Activated CD8-positive, alpha-beta memory T cell treated with anti-CD3 and anti-CD28 coated beads for 48 hours (primary cell): ENCODE measurements at places on chromosomes 3 and 15.

- no peak for DNase-seq
These were observed 525.8 kb upstream of the PROK2 start for GRCh38 chr3:72310419-72311380.

DNA sequence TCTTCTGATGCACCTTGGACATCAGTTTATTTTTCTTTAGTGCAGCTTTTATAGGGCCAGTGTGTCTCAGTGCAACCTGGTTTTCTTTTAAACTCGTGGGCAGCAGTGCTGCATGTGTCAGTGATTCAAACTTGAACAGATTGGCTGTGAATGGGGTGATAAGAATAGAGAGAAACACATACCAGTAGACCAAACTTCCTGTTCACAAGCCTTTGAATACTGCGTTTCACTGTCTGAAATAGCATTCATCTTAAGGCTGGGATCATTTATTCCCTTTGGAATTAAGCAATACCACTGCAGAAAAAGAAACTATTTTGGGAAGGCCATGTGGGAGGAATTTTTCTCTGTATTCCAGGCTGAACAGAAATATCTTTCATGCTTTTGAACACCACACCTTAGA is 51.7 kb downstream of the PHLDB2 start:
- DNase-seq = no peak

DNA sequence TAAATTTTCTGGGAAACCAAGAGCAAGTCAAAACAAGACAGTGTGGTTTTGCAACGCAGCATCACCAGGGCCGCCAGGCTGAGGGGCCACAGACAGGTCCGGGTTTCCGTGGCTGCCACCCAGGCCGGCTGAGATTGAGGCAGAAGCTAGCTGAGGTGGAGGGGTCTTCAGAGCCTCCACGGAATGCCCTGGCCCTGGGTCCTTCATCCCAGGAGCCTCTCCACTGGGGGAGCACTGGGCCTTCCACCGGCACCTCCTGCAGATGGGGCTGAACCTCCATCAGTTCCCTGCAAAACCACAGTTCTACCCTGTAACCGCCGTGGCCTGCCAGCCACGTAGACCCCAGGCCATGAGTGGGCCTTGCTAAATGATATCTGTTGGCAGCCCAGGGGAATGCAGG is 152.7 kb downstream of the CHSY1 start:
- no peak for DNase-seq

DNA sequence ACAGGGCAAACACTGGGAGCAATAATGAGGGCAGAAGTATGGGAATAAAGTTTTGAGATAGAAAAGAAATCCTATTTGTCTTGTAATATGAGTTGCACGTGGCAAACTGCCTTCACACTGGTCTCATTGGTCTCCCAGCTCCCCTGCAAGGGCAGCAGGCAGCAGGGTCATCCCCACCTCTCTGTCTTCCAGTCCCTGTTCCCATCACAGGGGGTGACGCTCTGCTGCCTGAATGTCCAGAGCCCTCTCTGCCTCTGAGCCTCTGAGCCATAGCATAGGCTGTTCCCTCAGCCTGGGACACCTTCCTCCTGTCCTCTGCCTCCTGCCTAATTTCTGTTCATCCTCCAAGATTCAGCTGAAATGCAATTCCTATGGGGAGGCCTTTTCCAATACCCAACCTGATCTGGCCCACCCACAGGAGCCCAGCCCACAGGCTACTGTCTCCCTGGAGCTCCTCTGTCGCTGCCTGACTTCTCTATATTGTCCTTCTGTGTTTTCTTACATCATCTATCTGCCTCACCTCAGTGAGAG is 12.1 kb upstream of the SKOR1 start:
- no peak for DNase-seq

- no peak for DNase-seq
These were observed 17.9 kb downstream of the SERP1 start for GRCh38 chr3:150528354-150528797.

DNA sequence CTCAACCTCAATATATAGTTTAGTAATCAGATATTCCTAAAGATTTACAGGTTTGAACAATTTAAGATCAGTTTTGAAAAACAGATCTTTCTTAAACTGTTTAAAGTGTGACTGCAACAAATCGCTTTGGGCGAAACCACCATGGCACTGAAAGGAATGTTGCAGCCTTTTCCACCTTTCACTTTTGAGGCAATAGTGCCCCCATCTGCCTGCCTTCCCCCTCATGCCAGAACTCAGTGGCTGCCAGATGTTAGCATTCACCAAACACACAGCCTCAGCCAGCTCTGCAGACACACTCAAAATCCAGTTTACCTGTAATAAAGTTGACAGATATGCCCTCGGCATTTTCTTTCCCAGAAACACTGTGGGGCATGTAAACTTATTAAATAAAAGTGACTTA is 3.3 kb downstream of the LYSMD4 start:
- no peak for DNase-seq

- DNase-seq = no peak
These were observed 1.4 kb downstream of the SETD5 start for GRCh38 chr3:9398700-9399336.

GRCh38 chr3:178434206-178434805 is 101.9 kb upstream of the KCNMB2 start:
- no peak for DNase-seq

- no peak for DNase-seq
These were observed 40.1 kb downstream of the FLNB start for GRCh38 chr3:58048301-58048700.

- no peak for DNase-seq
These were observed 3.9 kb upstream of the ARPP21 start for GRCh38 chr3:35635407-35635806.

- no peak for DNase-seq
These were observed 1.5 kb downstream of the ATP8B4 start for GRCh38 chr15:50117431-50118027.

DNA sequence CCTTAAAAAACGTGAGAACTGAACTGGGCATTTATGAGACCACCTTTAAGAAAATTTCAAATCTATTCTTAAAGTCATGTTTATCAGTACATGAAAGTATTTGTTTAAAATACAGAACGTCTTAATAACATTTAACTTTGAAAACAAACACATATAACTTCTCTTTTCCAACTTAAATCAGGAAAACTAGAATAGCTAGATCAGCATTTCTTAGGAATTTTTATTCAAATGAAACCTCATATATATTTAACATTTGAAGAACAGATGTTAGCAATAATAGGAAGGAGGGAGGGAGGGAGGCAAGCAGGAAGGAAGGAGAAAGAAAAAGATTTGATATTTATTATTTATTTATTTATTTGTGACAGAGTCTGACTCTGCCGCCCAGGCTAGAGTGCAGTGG is 120.2 kb downstream of the NR1I2 start:
- DNase-seq = no peak

- DNase-seq = no peak
These were observed 329.8 kb upstream of the RASGRP1 start for GRCh38 chr15:38894243-38894948.

DNA sequence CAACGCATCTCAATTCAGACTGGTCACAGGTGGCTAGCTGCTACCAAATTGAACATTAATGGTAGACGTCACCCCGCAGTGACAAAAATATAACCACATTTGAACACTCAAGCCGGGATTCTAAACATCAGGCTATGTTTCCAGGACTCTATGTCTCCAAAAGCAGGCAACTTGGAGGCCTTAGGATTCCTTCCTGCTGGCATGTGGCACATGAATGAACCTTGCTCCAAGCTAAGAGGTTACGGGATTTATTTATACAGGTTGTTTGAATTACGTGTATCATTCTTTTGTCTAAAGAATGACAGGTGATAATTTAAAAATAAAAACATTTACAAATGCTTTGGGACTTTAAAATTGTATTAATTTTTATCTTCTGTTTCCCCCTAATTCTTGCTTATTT is 864.4 kb upstream of the CFAP20DC start:
- no peak for DNase-seq

DNA sequence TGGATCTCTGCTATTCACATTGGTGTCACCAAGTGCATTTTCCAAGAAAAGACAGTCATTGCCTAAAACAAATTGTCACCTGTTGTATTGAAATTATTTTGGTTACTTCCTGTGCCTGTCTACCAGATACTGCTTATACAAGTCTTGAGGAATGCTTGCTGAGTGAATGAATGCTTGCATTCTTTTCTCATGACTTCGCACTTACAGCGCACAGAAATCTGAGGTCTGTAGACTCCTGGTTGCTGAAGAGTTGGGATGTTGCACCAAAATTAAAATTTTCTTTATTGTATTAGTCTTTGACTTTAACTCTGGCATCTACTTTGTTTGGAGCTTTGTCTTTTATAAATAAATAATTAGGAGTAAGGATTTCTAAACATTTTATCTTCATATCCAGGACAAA is 28.4 kb downstream of the SH3GL3 start:
- DNase-seq = no peak

DNA sequence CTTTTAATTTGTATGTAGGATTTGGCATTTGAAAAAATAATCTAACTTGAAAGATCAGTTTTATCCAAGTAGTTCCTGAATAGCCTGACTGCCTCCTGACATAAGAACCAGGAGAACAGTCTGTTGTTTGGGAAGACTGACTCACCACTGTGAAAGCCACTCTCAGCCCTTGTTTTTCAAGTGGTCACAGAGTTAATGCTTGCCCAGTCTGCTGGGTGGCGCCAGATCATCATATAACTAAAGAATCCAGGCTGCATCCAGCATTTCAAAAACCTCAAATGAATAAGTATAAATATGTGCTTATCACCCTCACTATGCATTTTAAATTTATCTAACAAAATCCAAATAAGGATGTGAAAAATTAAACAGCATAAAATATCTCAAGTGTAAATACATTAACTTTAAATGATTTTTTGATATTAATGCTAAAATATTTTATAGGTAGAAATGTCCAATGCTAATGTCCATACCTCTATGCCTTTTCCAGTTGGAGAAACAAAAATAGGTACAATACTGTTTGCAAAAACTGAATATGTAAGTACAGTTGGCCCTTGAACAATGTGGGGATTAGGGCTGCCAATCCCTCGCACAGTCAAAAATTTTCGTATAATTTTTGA is 26.9 kb upstream of the ZBBX start:
- DNase-seq = no peak

- DNase-seq = no peak
These were observed 226.6 kb upstream of the TLE3 start for GRCh38 chr15:70324001-70324974.

- DNase-seq = no peak
These were observed 165.1 kb downstream of the IL5RA start for GRCh38 chr3:2945121-2945520.

DNA sequence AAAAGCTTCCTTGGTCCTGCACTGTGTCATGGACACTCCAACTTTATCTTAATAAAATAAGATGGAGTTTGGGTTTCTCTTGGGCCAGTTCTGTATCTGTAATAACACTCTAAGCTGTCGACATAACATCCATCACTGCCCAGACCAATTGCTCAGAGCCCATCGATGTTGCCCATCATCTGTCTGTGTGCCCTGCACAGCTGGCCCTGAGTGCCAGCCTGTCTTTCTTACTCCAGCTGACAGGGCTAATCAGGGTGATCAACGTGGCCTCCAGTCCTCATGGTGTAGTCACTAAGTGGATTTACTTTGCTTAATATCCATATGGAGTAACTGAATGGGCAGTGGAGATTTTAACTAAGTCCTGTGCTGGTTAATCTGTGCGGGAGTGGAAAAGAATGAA is 419.8 kb upstream of the TPM1 start:
- no peak for DNase-seq

DNA sequence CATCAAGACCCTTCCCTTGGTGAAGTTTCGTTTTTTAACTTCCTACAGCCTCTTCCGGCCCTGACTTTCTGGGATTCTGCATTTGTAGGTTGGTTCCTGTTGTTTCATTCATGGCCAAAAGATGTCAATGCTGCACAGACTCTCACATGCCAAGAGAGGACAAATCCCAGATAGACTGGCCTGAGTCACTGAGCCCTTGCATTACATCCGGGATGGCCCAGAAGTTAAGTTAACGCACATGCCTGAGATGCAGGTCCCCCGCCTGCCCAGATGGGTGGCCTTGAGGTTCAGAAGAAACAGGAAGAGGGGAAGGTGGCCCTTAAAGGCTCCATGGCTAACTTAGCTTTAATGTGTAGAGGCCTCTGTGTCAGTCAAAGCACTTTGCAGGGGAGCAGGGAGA is 51.6 kb upstream of the SRGAP3 start:
- DNase-seq = no peak

DNA sequence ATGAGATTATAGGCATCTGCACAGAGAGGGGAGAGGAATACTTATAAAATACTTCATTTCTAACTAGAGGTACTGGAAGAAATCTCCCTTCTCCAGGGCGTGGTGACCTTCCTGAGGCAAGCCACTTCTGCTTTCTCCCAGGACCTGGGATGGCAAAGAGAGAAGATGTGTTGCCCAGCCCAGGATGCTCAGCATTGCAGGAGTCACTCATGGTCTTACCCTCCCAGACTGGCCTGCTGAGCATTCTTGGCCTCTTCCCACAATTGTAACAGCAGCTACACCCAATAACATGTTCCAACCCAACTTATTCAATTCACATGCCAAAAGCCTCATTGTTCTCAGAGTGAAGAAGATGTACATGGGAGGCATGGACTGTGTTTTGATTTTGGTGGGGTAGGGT is 37.9 kb downstream of the IL20RB start:
- no peak for DNase-seq

GRCh38 chr15:27864719-27865118 is 234.4 kb downstream of the OCA2 start:
- DNase-seq = no peak

- DNase-seq = no peak
These were observed 137.7 kb downstream of the NUP210 start for GRCh38 chr3:13282358-13282985.

GRCh38 chr15:45185069-45185779 is 2.5 kb downstream of the SHF start:
- DNase-seq = no peak

- no peak for DNase-seq
These were observed 28.4 kb downstream of the CRTC3 start for GRCh38 chr15:90558171-90558573.

DNA sequence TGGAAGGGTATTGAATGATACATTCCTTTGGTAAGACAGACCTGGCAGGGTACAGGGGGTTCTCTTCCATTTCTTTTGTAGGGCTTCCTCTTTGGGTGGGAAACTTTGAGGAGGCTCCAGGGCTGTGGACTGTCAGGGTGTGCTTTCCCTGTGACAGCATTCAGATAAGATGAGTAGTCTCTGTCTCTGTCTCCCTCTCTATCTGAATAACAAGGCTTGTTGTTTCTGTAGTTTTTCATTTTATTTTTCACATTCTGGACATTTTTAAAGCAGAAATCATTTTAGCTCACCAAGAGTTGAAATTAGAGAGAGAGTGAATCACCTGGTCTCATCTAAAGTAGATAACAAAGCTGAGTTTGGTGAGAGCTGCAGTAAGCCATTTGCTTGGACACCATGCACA is 100.8 kb upstream of the TPM1 start:
- no peak for DNase-seq

DNA sequence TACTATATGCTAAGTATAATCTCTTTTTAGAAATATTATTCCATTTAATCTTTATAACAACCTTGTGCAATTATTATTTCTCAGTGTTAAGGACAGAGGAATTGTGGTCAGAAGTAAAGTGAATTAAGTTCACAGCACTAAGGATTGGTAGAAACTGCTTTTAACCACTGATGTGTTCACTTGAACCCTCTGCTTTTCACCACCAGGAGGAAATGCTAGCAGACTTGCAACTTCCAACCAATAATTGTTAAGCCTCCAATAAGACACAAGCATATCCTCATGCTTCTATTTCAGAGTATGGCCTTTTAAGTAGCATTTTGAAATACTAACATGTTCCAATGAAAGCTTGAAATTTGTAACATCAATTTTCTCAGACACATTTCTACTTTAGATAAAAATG is 527.4 kb downstream of the SI start:
- no peak for DNase-seq

- DNase-seq = no peak
These were observed 23.3 kb downstream of the SLC6A6 start for GRCh38 chr3:14425581-14426304.

- DNase-seq = no peak
These were observed 42.5 kb downstream of the SETD2 start for GRCh38 chr3:47121409-47121808.
